Inflammatory macrophage (primary cell): ENCODE measurements at places on chromosomes 3 and 15.
A peak's percentile ranks its signal among the peaks of the same experiment; 100 is the strongest.

DNA sequence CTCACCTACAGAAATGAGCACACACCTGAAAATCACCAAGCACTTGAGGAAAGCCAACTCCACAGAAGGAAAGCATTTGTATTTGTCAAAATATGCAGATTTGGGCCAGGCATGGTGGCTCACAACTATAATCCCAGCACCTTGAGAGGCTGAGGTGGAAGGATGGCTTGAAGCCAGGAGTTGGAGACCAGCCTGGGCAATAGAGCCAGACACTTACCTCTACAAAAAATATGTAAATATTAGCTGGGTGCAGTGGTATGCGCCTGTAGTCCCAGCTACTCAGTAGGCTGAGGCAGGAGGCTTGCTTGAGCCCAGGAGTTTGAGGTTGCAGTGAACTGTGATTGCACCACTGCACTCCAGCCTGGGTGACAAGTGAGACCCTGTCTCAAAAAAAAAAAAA, 12.3 kb downstream of the RLBP1 start:
- no peak for DNase-seq

GRCh38 chr15:74604983-74605794, 10.4 kb upstream of the CLK3 start:
- DNase-seq, result no peak

DNA sequence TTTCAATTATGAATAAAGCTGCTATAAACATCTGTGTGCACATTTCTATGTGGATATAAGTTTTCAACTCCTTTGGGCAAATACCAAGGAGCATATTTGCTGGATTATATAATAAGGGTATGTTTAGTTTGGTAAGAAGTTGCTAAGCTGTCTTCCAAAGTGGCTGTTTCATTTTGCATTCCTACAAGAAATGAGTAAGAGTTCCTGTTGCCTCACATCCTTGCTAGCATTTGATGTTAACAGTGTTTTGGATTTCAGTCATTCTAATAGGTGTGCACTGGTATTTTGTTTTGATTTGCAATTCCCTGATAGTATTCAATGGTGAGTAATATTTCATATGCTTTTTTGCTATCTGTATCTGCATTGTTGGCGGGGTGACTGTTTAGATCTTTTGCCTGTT, 120.7 kb upstream of the MDFIC2 start:
- DNase-seq, result no peak

GRCh38 chr3:32431481-32431880, 39.8 kb downstream of the CMTM7 start:
- DNase-seq, result no peak

DNA sequence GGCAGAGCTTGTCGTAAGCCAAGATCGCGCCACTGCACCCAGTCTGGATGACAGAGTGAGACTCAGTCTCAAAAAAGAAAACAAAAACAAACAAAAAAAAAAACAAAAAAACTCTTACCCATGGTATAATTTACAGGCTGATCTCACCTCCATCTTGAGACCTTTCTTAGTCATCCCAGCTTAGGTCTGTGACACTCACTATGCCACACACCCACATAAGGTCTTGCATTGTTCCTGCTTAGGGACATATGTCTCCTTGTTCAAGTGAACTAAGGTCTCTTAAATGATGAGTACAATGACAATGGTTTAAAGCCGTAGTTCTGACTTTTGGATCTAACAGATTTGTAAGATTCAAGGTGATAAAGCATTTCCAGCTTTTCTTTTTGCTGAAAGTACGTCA, 360.2 kb upstream of the ARHGEF26 start:
- DNase-seq, result no peak

- DNase-seq, result no peak
Measured at GRCh38 chr3:193640728-193641439, 47.9 kb downstream of the OPA1 start.

- DNase-seq, result no peak
Measured at GRCh38 chr3:194348354-194348753, 2.8 kb downstream of the CPN2 start.

- no peak for DNase-seq
Measured at GRCh38 chr15:93671387-93671943, 559.9 kb upstream of the MCTP2 start.

DNA sequence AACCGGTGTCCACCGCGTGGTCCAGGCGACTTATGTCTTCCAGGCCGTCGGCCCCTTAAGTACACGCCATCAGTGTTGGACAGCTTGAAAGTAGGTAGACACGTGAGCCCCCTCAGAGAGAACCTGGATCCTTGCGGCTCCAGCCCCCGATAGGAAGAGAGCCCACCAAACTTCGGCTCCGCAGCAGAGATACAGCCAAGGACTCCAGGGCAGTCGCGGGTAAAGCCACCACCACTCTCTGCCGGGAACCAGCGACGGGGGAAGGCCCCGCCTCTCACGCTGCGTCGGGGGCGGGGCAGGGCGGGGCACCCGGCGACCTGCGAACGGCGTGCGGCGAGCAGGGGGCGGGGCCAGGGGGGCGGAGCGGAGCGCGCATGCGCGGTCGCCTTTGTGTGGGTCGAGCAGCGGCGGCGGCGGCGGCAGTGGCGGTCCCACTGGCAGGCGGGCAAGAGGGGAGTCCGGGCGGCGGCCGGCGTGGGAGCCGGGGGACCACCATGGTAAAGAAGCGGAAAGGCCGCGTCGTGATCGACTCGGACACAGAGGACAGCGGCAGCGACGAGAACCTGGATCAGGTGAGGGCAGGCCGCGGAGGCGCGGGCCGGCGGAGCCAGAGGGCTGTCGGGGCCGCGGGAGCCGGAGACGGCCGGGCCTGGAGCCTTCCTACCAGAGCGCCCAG, at the start of gene RTF1:
TSS of gene RTF1 (plus strand) at position 354 of the 676 bp plus-strand sequence. CDS start at position 375, 21 bp downstream.
- peak; percentile 91 for DNase-seq

- DNase-seq, result no peak
Measured at GRCh38 chr15:34853001-34853758, 57.8 kb upstream of the ACTC1 start.
